Effector memory CD4-positive, alpha-beta T cell (primary cell): ENCODE measurements at places on chromosomes 16 and 17.
A peak's percentile ranks its signal among the peaks of the same experiment; 100 is the strongest.

- DNase-seq: peak; percentile 66
Measured at GRCh38 chr16:4371357-4372000, at the start of gene VASN. Gene VASN, plus strand, starts transcription at chr16:4371848. Its CDS starts 9,030 bp downstream, at chr16:4380878.

GRCh38 chr17:35841505-35841904, 27.2 kb downstream of the HEATR9 start:
- no peak for DNase-seq

GRCh38 chr17:82302991-82303943, 14.1 kb downstream of the CD7 start:
- DNase-seq: no peak

GRCh38 chr17:29179232-29180033, 765 bp downstream of the MYO18A start:
- DNase-seq: no peak

DNA sequence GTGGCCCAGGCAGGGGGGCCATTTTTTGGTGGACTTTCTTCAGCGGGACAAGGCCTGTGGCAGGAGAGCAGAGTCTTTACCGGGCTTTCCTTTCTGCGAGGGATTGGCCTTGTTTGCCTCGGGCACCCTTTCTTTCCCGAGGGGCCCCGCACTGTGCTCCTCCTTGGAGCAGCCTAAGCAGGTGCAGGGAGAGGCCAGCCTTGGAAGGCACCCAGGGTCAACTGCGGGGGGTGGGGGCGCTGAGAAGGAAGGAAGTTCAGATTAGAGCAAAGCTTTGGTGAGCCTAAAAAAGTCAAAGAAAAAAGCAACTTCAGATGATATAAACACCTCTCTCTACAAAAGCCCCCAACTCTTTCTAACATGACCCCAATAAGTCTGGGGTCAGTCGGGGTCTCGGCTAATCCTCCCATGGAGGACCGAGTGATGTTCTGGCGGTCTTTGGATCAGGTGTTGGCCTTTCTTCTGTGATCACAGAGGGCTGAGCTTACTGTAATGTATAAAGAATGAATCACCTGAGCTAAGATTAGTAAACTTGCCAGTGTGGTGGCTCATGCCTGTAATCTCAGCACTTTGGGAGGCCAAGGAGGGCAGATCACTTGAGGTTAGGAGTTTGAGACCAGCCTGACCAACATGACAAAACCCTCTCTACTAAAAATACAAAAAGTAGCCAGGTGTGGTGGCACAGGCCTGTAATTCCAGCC, 63.0 kb downstream of the PGS1 start:
- no peak for DNase-seq

DNA sequence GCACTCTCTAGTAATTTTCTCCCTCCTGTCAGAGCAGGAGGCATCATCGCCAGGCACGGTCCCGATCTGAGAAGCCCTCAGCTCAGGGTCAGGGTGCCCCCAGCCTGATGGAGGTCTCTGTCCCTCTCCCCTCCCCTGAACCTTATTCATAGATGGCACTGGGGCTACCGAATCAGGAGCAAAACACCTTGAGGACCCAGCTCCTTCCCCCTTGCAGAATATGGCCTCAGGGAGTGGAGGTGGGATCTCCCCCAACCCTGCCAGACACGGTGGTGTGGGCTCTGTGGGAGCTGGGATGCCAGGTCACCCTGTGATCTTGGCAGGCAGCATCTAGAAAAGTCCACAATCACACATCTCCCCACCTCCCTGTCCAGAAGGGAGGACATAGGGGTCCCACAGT, 2.5 kb downstream of the CPNE2 start:
- no peak for DNase-seq

DNA sequence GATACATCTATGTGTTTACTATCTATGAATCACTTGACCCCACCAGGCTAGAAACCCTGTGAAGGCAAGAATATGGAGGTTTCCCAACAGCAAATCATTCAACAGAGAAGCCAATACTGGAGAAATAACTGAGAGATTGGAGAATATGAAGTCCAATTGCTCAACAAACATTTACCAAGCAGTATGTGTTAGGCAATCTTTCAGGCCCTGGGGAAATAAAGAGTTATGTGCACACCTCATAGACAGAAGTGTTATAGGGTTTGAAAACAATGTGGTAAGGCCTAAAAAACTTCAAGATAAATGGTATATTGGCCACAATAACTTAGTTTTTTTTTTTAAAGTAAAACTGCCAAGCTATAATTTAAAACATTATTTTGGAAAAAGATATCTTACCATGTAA, 1245.8 kb downstream of the CDH11 start:
- DNase-seq: no peak

GRCh38 chr16:25764466-25764865, 72.7 kb downstream of the HS3ST4 start:
- no peak for DNase-seq

DNA sequence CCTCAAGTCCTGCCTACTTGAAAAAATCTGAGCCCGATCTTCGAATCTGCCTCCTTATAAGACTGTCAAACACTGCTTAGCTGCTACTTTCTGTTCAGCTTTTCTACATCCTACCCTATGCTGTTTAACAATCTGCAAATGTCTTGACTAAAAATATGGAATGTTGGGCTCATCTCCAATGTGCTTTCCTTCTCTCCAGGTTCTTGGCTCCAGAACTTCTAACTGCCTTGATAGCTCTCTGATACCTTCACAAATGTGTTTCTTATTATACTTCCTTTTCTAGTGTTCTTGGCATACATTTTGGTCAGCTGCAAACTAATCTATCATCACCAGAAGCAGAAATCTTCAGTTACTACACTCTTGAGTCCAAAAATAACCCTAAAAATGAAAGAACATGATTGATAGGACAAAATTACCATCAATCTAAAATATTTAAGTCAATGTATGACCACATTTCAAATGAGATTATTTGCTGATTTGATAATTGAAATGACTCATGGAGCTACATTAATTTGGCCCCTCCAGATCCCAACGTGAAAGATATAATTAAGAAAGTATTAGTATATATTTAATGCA, 372.3 kb upstream of the MON1B start:
- no peak for DNase-seq

DNA sequence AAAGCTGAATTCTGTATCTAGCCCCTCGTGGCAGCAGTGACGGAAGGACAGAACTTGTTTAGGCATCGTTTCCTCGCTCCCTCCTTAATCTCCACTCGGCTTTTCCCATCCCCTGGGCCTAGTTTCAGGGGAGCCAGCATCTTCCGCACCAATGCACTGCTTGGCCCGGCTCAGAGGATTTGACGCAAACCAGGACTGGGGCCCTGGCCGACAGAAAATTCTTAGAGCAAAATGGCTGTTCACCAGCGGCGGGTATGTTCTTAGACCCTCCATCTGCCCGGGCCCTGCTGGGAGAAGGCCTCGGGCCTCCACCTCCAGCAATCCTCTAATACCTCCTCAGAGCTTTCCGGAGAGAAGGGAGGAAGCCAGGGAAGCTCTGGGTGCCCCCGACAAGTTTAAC, 54.6 kb downstream of the TBC1D16 start:
- DNase-seq: no peak

- no peak for DNase-seq
Measured at GRCh38 chr17:62963296-62963695, 2.7 kb upstream of the TANC2 start.

DNA sequence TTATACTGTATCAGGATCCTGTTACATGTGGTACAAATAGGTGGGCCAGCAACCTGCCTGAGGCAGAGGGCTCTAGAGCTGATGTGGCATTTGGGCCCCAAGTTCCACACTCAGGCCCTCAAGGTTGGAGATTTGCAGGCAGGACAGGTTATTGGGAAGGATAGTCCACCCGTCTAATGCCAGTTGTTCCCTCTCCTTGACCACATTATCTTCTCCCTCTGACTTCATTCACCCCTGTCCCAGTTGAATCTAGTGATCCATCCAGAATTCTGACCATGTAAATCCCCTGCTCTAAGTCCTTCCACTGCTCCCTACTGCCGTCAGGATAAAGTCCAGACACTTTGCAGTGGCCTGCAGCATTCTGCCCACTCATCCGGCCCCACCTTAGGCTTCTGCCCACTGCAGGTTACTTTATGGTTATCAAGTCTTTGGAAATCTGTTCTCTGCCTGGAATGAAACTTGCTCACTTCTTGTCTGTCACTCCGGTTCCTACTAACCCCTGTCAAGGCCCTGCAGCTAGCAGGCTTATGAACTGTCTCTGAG, 1.9 kb upstream of the NFATC3 start:
- no peak for DNase-seq

- DNase-seq: no peak
Measured at GRCh38 chr16:65975049-65975708, 391.3 kb upstream of the CDH5 start.

GRCh38 chr17:69812240-69812837, 262.7 kb upstream of the KCNJ16 start:
- DNase-seq: no peak
